Activated T-helper 2 cell treated with anti-CD3 and anti-CD28 coated beads, Interferon-gamma antibody, Interleukin-2, Interleukin-4, amounts not matched to agents 10 μg/mL and 5 μg/mL and 100 μg/mL, durations not matched to agents 14 hours and 24 hours and 36 hours (primary cell): ENCODE measurements at places on chromosomes 16 and 17. TPM values are rescaled to one million over a fixed set of nuclear protein-coding genes. Genes with fewer than 3 reads are reported as not detected.

- peaks cover 5% of the 10 kb centered on the region for H3K4me1 ChIP-seq
- H3K27ac ChIP-seq, result no peak overlapping the region
- no peak overlapping the region for H3K4me3 ChIP-seq
- H3K27me3 ChIP-seq, result no peaks in the 10 kb centered on the region
- H3K36me3 ChIP-seq, result peaks cover 20% of the 10 kb centered on the region
Observed at GRCh38 chr17:82148997-82149396, 51.0 kb upstream of the FASN start.

- H3K36me3 ChIP-seq, result peaks cover 7% of the 10 kb centered on the region
- DNase-seq, result no peak
- no peaks in the 10 kb centered on the region for H3K4me1 ChIP-seq
- H3K27ac ChIP-seq, result no peak overlapping the region
- no peak overlapping the region for H3K4me3 ChIP-seq
- H3K27me3 ChIP-seq, result no peaks in the 10 kb centered on the region
Observed at GRCh38 chr16:261031-261691, 14.6 kb downstream of the RGS11 start.

HID1 gene
- total RNA-seq, result 0.07 and 0.37 TPM in 2 replicates

DNA sequence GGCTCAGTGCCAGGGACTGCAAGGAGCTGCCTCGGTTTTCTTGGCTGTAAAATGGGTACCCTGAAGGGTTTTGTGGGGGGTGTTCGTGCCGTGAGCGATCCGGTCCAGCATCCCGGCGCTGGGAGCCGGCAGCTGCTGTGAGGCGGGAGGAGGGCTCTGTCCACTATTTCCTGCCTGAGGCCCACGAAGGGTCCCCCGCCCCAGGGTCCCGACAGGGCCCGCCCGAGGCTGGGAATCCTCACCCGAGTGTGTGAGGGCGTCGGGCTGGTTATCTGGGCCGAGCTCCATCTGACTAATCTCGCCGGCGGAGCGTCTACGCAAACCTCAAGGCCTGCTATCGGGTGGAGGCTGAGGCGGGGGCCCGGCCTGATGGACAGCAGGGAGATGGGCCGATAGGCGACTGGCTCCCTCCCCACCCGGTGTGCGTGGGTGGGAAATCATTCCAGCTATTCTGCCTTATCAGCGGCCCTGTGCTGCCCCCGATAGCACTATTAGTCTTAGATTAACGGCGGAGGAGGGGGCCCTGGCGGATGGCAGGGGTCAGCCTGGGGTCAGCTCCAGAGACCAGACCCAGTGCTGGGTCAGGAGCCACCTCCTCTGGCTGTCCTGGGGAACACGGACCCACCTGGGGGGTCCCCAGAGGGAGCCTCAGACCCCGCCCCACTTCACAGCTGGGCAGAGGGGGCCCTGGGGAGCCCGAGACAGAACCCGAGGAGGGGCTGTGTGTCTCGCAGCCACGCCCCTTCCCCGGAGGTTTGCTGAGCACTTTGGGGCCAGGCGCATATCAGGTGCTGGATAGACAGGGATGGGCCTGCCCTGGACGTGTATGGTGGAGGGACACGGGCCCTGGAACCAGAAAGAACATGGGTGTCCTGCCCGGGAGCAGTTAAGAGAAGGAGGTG, 44.7 kb downstream of the ZFPM1 start:
- no peak overlapping the region for H3K27ac ChIP-seq
- H3K4me3 ChIP-seq, result no peak overlapping the region
- no peaks in the 10 kb centered on the region for H3K36me3 ChIP-seq

DNA sequence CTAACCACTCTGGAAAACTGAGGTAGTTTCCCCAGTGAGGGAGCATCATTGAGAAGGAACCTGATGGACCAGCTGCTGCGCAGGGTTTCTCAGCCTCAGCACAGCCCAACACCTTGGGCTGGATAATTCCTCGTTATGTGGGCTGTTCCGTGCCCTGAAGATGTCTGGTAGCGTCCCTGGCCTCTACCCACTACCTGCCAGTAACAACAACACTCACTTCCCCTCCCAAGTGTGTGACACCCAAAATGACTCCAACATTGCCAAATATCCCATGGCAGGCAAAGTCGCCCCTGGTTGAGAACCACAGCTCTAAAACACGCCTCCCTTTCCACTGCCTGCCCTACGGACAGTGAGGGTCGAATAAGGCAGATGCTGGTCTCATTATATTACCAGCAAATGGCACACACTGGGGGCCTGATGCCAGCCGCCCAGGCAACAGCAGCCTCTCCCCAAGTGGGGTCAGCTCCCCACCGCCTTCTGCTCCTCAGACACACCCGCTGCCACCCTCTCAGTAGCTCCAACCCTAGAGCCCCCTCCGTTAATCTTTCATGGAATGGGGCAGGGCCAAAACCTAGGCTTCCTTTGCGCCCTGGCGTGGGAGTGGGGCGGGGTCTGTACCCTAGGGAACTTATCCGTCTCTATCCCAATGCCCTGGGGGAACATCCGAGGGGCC, 1.0 kb downstream of the RHBDF2 start:
- H3K4me3 ChIP-seq, result peak overlapping the region; percentile 88
- DNase-seq, result no peak
- H3K4me1 ChIP-seq, result peaks cover 19% of the 10 kb centered on the region
- no peaks in the 10 kb centered on the region for H3K27me3 ChIP-seq

GRCh38 chr17:63950940-63951907, 19.1 kb upstream of the CD79B start:
- H3K4me1 ChIP-seq, result peaks cover 18% of the 10 kb centered on the region
- no peak overlapping the region for H3K27ac ChIP-seq
- DNase-seq, result no peak

DNA sequence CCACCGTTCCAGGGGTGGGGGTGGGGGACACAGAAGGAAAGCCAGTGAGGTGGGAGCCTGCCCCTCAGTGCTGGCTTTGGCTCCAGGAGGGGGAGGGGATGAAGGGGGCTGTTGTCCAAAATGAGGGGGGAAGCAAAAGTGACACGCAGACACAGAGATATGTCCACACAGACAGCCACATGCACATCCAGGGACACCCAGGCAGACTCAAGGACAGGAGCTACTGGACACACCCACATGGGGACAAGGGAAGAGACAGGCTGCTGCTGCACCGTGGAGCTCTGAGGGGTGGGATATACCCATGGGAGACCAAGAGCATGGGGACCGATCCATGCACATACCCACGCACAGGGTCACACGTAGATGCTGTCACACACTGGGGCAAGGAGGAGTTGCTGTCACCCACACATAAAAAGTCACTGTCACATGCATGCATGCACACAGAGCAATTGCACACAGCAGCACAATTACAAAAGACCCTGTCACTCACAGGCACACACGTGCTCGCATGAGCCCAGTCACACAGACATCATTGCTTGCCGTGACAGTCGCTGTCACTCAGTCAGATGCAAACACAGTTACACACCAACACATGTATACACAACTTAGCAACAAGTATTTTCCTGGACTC, 1.3 kb downstream of the THRA start:
- peak overlapping the region; percentile 68 for H3K4me3 ChIP-seq
- no peak for DNase-seq
- H3K27me3 ChIP-seq, result peaks cover 24% of the 10 kb centered on the region
- no peaks in the 10 kb centered on the region for H3K36me3 ChIP-seq
- no peak overlapping the region for H3K27ac ChIP-seq

PLLP gene
- 0.30 and 0.34 TPM in 2 replicates for total RNA-seq
